Retinal pigment epithelial cell (primary cell): ENCODE measurements at places on chromosomes 2 and 18.

- DNase-seq = peak; percentile 58
These were observed 65.4 kb upstream of the NABP1 start for GRCh38 chr2:191612496-191612895.

DNA sequence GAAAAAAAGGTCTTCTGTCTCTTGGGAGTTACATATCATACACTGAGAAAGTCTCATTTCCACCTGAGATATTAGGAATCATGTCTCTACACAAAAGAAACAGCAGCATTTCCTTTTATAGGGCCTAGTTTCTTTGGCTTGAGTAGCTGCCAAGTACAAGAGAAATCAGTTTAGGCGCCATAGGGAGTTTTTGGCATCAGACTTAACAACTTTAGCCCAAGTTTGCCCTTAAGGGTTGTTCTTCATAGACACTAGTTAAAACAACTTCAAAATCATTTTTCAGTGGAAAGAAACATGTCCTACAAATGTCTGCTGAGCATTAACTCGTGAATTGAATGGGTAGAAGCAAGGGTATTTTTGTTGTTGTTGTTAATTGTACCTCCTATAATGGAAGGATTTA is 587.0 kb upstream of the DSEL start:
- no peak for DNase-seq

DNA sequence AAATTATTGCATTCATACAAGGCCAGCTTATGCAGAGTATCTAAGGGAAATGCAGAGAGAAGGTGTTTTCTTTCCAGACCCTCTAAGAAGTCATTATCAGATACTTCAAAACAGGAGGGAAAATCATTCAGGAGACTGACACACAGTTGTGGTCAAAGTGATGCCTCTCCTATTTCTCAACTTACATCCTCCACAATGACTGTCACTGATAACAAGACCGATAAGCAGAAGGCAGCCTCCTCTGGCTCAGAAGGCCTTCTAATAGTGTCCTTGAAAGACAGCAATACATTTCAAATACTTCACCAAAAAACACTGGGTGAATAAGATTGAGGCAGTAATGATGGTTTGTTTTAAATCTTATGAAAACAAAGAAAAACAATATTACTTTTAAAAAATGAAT is 199.7 kb downstream of the PIEZO2 start:
- DNase-seq = no peak

DNA sequence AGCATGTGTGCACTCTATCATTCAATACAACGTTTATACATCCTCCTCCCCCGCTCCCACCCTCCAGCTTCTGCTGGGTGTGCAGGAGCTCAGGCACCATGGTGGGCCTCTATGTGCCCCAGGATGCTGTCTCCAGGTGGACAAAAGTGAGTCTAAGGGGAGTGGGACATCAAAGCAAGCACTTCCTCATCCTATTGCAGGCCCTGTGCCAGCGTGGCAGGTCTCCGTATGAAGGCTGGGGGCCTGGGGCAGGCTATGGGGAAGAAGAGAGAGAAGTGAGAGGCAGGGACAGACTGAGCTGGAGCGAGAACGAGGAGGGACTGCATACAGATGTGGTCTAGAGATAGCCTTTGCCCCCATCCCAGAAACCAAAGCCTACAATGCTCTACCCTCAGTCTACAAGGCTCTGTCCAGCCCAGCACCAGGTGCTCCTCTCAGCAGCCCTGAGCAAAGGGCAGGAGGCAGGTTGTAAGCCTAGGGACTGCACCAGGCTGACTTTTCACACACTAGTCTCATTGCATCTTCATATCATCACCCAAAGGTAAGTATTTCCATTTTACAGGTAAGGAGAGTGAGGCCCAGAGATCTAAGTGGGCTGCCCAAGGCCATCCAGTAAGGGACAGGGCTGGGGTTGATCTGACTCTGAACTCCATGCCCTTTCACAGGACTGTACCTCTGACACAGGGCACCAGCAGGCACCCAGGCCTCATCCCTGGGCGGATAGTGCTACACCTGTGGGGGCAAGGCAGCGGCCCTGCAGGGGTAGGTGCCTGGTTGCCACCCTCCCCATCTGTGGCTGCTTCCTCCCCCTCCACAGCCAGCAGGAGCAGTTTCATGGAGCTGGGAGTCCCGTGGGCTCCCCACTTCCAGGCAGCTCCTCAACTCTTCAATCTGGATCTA is 14.0 kb upstream of the ARID5A start:
- DNase-seq = no peak

- DNase-seq = no peak
These were observed 894.7 kb downstream of the TMEM182 start for GRCh38 chr2:103656558-103656957.

- DNase-seq = no peak
These were observed 21.7 kb upstream of the NRP2 start for GRCh38 chr2:205660521-205661124.

DNA sequence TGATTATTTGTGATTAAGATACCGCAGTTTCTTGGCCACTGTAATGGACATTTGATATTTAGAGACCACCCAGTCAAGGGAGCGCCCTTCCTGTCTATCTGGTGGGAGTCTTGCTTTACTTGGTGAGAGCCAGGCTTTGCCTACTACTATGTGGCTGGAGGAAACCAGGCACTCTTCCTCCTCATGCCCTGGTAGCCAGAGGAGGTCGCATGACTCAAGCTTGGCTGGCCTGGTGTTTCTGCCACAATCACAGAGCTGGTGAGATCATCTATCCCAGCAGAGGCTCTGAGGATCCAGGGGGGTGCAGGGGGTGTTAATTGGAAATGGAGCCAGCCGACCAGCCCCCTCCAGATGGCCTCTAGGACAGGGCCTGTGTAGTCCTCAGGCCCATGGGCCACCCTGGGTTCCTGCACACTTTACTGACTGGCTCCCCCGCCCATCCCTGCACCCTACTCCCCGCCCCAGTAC is 46.8 kb upstream of the BIN1 start:
- no peak for DNase-seq

DNA sequence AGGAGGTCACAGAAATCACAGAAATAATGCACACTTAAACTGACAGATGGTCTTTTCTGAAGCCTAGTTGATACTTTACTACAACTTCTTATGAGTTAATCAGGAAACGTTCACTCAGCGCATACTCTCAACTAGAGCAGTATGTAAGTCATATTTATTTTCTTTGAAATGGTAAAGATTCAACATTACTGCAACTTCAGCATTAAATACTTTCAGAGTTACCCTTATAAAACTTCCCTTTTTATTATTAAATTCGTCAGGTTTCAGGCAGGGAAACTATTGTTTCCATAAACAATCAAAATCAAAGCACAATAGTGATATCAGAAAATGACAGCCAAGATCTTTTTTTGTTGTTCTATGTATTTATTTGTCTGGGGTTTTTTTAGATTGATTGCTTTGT is 222.6 kb upstream of the RND3 start:
- DNase-seq = no peak

DNA sequence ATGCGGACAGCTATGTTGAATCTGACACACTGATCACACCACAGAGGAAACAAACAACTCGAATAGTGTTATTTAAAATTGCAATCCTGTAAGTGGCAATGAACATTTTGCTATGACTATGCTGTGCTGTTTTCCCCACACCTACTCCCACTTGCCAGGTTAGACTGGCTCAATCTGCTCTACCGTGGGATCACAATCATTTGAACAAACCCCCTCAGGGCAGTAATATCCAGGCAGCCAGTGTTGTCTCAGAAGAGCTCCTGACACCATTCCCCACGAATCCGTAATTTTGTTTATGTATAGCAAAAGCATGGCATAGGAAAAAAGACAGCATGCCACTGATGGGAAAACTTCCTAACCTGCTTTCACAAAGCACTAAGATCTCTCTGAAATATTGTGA is 284.3 kb downstream of the ERBB4 start:
- no peak for DNase-seq

DNA sequence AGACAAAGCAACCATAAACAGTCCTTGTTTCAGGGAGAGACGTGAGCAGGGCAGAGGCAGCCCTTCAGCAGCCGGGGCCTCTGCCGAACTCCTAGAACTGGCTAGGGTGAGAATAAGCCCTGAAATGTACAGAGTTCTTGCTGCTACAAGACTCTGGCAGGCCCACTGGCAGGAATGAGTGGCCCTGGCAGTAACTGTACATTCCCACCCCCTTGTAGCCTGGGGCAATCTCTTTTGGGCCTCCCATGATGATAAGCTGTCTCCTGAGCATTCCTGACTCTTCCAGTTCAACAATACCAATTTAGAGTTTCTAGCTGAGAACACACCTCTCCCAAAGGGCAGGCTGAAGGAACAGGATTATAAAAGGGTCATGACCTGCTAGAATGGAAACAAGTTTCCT is 54.3 kb downstream of the HAUS1 start:
- no peak for DNase-seq
